ENCODE measurements at places on chromosomes 5 and 9.

- DNase-seq, result peak; percentile 74
Measured at GRCh38 chr9:136339173-136339957, 12.0 kb downstream of the GPSM1 start.

GRCh38 chr5:154477382-154478223 is 424 bp downstream of the HAND1 start:
- DNase-seq, result no peak

DNA sequence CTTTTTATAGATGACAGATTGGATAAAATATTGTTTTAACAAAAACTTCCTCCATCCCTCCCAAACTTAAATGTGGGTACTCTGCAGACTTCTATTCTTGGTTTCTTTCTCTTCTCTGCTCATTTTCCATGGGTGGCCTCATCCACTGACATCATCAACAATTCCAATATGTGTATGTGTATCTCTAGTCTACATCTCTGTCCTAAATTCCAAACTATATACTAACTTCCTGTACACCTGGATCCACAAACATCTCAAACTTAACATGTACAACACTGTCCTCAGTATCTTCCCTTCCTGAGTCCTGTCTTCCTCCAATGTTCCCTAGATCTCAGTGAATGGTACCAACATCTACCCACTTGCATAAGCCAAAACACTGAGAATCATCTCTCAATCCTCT is 28.5 kb upstream of the CDK5RAP2 start:
- no peak for DNase-seq

DNA sequence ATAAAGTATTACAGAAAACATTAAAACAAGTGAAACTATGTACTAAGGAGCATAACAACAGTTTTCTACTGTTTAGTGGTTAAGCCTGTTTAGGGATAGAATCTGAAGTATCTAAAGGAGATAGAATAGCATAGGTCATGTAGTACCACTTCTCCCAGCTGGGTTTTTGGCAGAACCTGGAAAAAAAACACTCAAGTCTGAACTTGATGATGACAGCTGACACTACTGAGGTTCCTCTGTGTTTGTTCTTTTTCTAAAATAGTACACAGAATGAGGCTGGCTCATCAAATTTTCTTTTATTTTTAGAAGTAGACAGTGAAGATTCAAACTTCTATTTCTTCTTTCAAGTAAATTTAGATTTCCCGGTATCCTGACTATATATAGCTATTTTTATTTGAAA is 203.8 kb upstream of the ACO1 start:
- DNase-seq, result no peak

DNA sequence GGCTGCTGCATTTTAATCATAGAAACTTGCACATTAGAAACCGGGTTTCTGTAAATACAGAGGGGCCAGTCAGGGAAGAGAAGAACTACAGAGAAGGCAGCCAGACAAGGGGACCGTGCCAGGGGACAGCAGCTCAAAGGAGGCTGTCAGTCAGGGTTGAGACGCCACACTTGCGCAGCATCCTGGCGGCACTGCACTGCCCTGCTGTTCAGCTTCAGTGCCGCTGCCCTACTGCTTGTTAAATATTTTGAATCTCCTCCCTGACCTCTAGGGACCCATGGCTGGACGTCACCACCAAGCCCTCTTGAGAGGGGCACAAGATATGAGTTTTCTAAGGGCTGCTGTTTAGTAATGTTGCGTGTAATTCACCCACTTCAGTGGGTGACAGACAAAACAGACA is 43.6 kb upstream of the ZBTB43 start:
- DNase-seq, result no peak

Measured in choroid plexus epithelial cell (primary cell).